ENCODE measurements at places on chromosomes 5 and 9.

- no peak for DNase-seq
These were observed 12.6 kb downstream of the HABP4 start for GRCh38 chr9:96462541-96462940.

DNA sequence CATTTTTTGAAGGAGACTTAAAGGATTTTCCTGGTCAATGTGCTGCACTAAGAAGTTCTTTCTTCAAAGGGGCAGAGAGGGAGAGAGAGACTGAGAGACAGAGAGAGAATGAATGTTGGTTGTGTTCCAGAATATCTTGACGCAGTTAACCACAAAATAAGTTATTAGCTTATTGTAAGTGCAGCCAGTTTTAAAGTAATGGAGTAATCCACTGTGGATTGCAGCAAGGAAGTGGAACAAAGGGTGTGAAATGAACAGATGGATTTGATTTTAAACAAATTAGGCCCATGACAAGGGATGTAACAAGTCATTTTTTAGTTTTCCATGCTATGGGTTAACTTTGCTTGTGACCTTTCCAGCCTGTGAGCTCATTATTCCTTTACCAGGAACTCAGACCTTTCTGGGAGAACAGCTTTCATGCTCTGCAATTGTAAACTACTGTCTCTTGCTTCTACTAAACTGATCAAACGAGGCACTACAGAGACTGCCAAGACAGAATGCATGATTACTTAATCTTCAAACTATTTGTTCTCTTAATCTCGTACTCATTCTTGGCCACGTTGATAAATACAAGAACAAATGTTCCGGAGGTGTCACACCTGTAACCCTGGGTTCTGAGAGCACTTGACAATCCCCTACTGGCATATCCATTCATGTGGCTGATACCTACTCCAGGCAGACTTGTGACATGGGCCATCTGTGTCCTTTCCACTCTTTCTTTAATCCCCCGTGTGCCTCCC lies 131.1 kb downstream of the TLE1 start:
- DNase-seq: no peak

GRCh38 chr9:15423231-15423985 lies 732 bp downstream of the SNAPC3 start:
- no peak for DNase-seq

GRCh38 chr9:974031-974995 lies 2.1 kb upstream of the DMRT3 start:
- DNase-seq: no peak

Data from NCI-H187 treated with DMSO at 0.1 percent for 48 hours (cell line).